RKO (cell line): ENCODE measurements at places on chromosomes 1 and 21.
A peak's percentile ranks its signal among the peaks of the same experiment; 100 is the strongest.

GRCh38 chr1:20115479-20115878 lies 3.9 kb downstream of the PLA2G2D start:
- no peak for DNase-seq

DNA sequence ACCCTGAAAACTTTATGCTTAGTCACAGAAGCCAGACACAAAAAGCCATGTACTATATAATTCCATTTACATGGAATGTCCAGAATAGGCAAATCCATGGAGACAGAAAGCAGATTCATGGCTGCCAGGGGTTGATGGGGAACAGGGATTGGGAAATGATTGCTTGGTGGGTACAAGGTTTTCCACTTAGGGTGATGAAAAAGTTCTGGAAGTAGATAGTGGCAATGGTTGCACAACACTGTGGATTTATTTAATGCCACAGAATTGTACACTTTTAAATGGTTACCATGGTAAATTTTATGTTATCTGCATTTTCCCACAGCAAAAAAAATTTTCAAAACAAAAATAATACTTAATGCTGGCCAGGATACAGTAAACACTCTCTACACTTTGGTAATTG lies 40.6 kb downstream of the ENAH start:
- no peak for DNase-seq

DNA sequence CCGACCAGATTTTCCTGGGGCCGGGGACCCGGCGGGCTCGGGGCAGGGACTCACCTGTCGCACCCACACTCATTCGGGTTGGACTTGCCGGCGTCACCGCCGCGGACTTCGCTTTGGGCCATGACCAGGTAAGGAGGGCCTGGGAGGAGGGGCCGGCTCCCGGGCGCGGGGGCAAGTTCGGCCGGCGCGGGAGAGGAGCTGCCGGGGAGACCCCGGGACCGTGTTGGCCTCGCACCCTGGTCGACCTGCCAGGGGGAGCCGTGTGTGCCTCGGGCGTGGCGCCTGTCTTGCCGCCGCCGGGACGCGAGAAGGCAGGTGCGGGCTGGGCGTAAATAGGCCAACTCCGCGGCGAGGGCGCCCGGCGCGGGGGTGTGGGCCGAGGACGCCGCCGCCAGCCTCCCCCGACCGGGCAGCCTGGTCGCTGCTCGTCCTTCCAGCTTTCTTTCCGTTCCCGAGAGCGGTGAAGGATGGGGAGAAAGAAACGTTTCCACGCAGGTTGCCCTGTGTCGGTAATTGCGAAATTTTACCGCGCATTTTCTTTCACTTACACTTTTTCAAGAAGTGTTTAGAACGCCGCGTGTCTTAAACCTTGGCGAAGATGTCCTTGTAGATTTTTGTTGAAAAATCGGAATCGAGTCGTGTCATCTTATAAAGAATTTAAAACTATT lies 558 bp downstream of the USP1 start:
- DNase-seq, result peak; percentile 19

DNA sequence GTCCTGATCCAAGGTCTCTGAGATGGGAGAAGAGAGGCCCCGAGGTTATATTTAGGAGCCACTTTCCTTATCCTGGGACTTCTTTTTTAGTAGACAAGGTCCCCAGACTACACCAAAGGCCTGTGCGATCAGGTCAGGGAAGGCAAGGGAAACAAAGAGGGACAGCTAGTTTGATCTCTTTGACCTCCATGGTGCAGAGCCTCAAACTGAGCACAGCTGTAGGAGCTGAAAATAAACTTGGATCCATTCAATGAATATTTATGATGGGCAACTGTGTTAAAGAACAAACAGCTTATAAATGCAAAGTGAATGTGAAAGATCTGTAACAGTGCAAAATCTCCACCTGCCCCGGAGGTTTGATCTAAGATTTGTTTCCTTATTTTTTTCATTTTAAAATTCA lies 256.6 kb downstream of the DYRK1A start:
- no peak for DNase-seq

GRCh38 chr21:44300262-44300959 lies 558 bp downstream of the PFKL start:
- DNase-seq, result peak; percentile 57

DNA sequence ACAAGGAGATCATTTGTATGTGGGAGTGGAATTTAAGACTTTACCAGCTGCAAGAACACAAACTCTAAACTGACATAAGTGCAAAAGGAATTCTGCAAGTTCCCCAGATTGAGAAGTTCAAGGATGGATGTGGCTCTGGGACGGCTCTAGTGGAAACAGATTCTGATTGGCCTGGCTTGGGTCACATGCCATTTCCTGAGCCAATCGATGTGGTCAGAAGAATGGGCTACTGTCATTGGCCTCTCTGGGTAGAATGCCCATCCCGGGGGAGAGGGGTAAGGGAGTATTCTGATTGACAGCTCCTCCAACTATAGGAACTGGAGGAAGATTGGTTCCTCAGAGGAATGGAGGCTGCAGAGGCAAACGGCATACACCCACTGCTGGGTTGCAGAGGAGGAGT lies 6.0 kb upstream of the IFNLR1 start:
- peak; percentile 27 for DNase-seq
